ENCODE measurements at places on chromosomes 5 and 9.

GRCh38 chr9:130088051-130088450 is 34.3 kb downstream of the GPR107 start:
- DNase-seq: no peak

DNA sequence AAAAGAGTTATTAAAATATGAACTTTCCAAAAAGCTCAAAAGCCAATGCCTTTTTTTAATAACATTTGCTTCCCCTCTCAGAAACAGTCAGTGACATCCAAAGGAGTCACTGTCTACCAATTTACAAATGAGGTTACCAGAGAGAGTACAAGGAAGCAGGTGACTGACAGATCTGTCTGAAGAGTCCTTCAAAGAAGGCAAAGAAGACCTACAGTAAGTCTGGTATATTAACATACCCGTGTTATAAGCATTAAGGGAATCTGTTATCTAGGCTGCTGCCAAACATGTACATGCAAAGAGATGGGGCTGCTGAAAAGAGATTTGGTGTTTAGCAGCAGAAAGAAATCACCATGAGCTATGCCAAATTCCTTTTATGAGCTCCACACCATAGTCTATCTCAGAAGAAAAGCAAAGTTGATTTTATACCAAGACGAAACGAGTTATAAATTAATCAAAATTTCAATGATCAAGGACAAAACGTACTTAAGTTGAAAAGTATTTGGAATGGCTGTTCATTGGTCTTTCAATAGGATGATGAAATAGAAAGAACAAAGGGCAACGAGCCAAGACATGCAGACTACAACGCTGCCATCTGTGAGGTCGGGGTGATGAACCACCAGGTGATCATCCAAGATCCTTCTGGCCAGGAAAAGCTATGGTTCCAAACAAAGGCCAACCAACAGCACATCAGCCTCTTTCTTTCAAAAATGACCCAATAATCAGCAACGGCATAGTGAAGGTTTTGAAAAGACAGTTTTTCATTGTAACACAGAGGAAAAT is 8.1 kb downstream of the PRELID2 start:
- DNase-seq: no peak

GRCh38 chr5:95543017-95543705 is 11.6 kb downstream of the SKIC3 start:
- no peak for DNase-seq

DNA sequence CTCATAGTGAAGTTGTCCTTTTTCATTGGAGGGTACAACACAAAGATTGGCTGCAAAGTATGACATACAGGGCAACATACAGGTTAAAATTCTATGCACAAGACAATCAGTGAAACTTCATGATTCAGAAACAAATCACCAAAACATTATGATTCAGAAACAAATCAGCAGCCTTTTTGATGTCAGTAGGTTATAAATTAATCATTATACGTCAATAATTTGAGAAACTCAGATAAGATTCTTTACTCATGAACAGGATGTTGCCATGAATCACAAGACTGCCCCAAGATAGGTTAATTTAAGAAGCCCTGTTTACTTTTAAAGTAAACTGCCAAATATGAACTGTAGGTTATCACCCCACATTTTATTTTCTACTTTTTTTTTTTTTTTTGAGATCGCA is 62.2 kb upstream of the IL33 start:
- no peak for DNase-seq

- DNase-seq: no peak
These were observed 68.1 kb downstream of the GALNT10 start for GRCh38 chr5:154258531-154259217.

DNA sequence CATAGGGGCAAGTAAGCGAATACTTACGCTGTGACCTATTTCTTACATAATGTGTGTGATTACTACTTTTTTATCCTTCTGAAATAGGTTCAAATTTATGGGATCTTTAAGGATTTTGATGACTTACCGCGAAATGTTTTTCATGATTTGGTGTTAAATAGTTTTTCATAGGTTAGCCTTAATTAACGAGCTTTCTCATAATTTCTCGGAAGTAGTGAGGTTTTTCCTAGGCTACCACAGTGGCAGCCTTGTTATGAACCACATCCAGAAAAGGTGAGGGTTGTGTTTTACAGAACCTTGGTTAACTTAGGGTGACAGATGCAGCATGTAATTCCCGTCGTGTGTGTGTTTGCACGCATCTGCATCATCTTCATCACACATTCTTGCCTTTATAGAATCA is 1.3 kb downstream of the SH3GL2 start:
- DNase-seq: no peak

DNA sequence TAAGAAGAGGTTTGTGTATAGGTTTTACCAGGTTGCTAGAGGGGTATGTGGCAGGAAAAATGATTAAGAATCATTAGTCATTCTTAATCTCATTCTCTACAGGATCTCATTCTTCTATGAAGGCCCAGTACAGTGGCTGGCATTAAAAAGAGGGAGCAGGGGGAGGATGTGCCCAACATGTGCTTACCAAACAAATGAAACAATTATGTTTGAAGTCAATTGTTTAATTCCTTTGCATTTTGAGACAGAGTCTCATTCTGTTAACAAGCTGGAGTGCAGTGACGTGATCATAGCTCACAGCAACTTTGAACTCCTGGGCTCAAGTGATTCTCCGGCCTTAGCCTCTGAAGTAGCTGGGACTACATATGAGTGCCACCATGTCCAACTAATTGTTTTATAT is 23.0 kb downstream of the FNIP1 start:
- DNase-seq: peak; percentile 76

- DNase-seq: no peak
These were observed 78.3 kb downstream of the DMAC1 start for GRCh38 chr9:7721291-7721690.

GRCh38 chr9:117644932-117645636 is 59.1 kb upstream of the TLR4 start:
- no peak for DNase-seq

- DNase-seq: no peak
These were observed 40.7 kb downstream of the TRIP13 start for GRCh38 chr5:933251-933861.

- DNase-seq: no peak
These were observed 226.0 kb downstream of the HINT1 start for GRCh38 chr5:130939059-130939458.

DNA sequence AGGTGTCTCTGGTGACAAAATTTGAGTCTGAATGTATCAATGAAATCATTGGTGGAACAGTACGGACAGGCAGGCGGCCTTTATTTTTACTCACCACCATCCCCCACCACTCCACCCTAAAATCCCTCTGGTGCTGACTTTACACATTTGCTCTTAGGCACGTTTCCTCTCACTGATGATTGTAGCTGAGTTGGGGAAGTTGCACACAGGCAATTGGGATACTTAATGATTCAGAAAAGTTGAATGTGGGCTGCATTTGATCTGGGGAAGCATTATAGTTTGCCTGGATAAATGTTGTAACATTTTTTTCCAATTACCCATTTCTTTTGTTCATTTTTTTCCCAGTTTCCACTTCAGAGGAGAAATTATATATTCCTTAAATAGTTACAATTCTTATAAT is 658.4 kb downstream of the TLR4 start:
- DNase-seq: peak; percentile 7

DNA sequence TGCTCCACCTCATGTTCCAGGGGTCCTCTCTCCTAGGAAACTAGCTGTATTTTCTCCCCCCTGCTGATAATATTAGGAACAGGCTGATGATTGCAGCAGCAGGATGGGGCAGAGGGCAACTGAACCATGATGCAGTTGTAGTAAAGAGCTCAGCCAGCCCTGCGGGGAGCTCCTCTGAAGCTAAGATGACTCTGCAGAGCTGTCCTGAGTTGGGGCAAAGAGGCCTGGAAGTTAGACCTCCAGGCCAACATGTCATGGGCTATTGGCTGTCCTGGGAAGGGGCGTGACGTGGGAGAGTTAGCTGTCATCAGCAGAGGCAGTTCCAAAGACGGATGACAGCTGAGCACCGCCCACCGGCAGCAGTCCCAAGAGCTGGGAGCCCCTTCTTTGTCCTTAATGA is 6.6 kb upstream of the FBP1 start:
- DNase-seq: no peak

DNA sequence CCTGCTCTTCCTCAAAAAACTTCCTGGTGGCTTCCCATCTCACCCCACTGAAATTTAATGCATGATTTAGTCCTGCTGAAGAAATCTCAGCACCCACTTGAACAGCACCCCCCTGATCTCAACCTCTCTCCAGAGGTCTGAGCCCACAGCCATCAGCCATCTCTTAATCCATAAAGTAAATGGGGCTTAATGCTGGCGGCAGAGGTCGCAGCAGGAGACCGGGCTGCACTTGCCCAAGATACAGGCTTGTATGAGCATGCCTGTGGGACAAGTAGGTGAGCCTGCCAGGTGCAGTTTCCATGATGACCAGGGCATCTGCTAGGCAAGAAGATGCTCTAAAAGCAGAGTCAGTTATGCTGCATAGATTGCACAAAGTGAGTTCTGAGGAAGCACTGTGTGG is 52.4 kb upstream of the CTXN3 start:
- DNase-seq: no peak

- no peak for DNase-seq
These were observed 140.7 kb upstream of the SLC44A1 start for GRCh38 chr9:105103776-105104175.

- no peak for DNase-seq
These were observed 16.5 kb downstream of the AQP3 start for GRCh38 chr9:33430942-33431341.

- no peak for DNase-seq
These were observed 52.9 kb downstream of the CAMK4 start for GRCh38 chr5:111277061-111277460.
